ENCODE measurements at places on chromosomes 11 and 22.

DNA sequence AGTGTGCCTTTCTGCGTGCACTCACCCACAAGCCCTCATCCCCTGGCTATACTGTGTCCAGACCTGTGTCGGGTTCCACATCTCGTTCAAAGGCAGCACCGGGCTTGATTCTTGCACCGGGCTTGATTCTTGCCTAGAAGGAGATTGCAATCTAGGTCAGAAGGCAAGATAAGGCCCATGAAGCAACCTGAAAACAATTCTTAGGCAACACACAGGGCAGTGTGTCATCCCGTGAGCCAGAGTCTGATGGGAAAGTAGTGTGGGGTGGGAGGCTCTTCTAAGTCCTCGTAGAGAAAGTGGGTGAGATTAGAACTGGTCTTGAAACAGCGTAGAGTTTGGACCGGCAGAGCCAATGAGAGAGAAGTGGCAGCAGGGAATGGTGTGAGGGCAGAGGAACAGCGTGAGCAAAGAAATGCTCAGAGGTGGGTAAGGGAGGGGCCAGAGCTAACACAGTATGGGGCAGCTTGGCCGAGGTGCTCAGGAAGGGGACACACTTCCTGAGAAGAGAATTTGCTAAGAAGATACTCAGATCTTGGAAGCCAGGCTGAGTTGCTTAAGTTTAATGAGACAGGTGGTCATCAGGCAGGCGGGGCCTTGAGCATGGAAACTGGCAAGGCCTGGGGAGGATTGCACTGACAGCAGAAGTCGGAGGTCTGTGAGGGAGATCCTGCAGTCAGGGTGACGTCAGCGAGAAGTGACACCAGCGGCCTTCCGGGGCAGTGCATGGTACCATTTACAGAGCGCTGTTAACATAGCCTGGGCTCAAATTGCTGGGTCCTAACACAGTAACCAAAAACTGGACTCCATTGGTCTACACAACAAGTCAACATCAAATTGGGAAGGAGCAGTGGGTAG lies 40.7 kb upstream of the DKK3 start:
- DNase-seq: no peak

DNA sequence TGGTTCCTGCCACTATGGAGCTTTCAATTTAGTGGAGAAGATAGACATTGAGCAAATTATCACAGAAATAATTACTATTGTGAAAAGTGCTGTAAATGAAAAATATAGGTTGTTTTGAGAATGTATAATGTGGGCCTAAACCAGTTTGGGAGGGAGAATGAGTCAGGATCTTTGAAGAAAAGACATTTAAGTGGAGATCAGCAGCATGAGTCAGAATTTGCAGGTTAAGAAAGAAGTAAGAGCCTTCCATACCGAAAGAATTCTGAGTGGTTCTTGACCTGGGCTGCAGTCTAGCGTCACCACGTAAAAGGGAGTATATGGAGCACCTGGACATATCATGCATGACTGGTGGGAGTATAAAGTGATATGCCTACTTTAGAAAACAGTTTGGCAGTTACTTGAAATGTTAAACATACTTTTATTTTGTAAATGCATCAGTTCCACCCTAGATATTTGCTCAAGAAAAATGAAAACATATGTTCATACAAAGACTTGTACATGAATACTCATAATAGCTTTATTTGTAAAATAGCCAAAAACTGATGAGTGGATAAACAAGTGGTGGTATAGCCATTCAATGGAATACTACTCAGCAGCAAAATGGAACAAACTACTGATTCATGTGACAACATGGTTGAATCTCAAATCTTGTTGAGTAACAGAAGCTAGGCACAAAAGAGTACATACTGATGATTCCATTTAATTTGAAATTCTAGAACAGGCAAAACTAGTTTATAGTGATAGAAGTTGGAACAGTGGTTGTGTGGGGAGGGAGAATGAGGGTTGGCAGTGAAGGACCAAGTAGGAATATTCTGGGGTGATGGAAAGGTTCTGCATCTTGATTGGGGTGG lies 99.2 kb downstream of the STIM1 start:
- DNase-seq: peak; percentile 50

DNA sequence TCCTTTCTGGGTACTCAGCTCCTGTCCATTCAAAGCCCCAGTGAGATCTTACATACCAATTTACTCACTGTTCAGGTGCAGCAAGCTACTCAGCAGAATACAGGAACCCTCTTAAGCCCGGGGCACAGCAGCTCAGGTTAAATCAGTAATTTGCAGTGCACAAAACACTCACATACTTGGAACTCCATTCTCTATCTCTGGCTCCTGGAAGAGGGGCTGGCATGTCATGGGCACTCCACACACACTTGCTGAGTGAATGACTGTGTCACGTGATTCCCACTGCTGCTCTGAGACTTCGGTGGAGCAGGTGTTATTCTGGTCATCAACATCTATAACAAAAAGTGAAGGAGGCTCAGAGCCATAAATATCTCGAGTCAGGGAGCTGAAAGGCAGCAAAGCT lies 157.3 kb upstream of the BDNF start:
- no peak for DNase-seq

- DNase-seq: no peak
Observed at GRCh38 chr22:17606496-17606895, 22.1 kb downstream of the ATP6V1E1 start.

- DNase-seq: no peak
Observed at GRCh38 chr11:35260342-35260985, 121.5 kb downstream of the CD44 start.

DNA sequence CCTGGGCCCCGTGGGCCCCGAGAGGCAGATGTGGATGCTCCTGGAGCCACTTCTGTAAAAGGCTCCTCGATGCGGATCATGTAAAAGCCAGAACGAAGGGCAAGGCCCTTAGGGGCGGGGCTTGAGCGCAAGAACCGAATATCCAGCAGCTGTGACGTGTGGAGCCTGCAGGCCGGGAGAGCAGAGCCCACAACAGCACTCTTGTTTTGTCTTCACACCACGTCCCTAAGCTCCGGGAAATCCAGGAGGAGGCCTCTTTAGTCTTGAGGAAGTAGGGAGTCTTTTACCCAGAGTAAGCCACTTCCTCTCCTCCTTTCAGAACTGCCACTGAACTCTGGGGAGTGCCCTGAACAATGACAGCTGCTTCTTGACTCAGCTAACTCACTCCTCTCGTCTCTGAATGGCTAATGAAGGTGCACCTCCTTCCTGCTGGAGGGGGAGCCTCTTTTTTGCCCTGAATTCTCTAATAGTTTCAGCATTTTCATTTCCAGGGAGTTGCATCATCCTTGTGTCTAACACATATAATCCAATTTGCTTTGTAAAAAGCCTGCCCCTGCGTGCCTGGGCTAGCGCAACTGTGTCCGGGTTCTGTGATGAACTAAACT lies 12.5 kb downstream of the L3MBTL2 start:
- DNase-seq: peak; percentile 70

GRCh38 chr11:105767931-105768330 lies 158.1 kb downstream of the GRIA4 start:
- DNase-seq: no peak

DNA sequence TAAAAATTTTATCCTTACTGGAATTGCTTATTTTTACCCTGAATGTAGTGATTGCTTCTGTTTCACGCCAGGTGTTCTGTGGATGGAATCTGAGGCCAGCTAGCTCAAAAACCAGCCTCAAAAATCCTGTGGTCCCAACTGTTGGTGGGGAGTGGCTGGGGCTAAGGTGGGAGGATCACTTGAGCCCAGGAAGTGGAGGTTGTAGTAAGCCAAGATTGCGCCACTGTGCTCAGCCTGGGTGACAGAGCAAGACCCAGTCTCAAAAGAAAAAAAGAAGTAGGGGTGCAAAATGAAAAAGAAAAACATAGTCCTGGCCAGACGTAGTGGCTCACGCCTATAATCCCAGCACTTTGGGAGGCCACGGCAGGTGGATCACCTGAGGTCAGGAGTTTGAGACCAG lies 27.0 kb upstream of the SLC5A1 start:
- DNase-seq: no peak

DNA sequence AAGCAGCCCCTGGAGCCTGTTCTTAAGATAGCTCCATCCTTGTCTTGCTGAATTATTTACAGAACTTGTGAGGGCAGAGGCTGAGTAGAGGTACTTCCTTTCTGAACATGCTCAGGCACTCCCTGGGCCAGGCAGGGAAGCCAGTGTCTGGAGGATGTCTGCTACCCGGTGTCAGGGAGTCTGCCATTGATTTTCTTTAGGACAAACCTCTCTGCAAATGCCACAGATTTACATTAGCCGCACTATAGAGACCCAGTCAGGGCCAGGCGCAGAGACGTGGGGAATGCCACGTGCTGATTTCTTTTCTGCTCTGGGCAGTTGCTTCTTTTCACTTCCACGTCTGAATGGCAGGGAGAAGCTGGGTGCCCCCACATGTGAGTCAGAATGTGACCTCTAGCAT lies 585.5 kb downstream of the NTM start:
- DNase-seq: no peak

DNA sequence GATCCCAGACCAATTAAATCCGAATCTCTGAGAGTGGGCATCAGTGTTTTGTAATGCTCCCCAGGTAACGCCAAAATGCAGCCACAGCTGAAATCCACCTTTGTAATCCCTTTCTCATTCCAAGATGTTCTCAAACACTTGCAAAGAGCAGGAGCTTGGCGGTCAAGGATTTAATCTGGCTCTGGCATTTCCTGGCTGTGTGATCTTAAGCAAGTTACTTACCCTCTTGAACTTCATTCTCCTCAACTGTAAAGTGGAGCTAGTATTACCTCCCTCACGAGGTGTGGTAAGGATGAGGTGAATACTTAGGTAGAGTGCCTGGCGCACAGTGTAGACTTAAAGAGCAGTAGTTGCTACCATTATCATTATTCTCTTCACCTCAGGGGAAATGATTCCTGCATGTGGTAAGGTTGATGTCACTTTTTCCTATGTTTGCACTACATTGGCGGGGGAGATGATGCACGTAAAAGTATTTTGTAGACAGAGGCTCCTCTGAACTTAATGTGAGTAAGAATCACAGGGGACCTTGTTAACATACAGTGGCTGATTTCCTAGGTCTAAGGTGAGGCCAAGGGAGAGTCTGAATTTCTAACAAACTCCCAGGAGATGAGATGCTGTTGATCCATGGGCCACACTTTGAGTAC lies 210.4 kb upstream of the PITPNB start:
- DNase-seq: no peak

- DNase-seq: peak; percentile 4
Observed at GRCh38 chr11:111672949-111673348, 70.7 kb downstream of the SIK2 start.

DNA sequence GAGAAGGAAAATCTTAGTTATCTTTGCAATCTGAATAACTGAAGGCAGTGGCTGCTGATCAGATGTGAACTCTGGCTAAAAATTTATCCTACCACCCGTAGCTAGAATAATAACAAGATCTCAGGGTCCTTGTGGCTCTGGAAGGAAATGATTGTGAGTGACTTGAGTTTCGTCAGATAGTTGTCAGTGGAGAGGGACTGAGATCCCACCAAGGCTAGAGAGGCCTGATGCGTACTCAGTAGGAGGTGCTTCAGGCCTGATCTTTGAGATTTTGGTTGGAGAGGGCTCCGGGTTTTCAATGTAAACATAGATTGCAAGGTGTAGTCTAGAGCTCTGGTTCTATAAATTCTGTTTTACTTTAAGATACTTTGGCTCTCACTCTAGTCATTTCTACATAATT lies 1.4 kb downstream of the MADD start:
- DNase-seq: peak; percentile 19

DNA sequence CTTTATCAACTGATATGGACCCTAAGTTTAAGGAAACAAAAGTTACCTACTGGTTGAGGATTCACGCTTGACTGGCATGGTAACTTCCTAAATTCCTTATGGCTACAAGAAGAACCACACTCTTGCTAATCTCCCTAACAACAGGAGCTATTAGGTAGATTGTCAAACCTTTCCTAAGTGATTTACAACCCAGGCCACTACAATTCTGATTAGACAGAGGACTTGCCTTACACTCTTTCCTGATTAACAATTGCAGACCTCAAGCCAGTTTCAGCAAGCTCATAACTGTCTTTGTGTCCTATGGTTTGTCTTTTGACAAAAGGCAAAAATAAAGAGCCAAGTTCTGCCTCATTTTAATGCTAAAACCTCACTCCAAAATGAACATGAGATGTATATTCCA lies 16.3 kb downstream of the OR52K2 start:
- DNase-seq: no peak

- no peak for DNase-seq
Observed at GRCh38 chr11:67562963-67563704, 20.5 kb upstream of the GSTP1 start.

Data from activated CD4-positive, alpha-beta T cell treated with anti-CD3 and anti-CD28 coated beads, Interleukin-2, amount 50 U/mL, for 16 hours (primary cell).